Heart right ventricle (tissue), 16 donors: ENCODE measurements at places on chromosomes 2 and 18. TPM values are rescaled to one million over a fixed set of nuclear protein-coding genes. Genes with fewer than 3 reads are reported as not detected.

The IL36B gene
- not detected for total RNA-seq

The SPDYA gene
- total RNA-seq, result 0.46 TPM

The RGPD3 gene
- total RNA-seq, result 0.07 TPM

The TTL gene
- total RNA-seq, result 54.3 TPM

The FNDC4 gene
- total RNA-seq, result 1.2 TPM

The ABCB11 gene
- total RNA-seq, result not detected
